ENCODE measurements at places on chromosomes 16 and 17. TPM values are rescaled to one million over a fixed set of nuclear protein-coding genes. Genes with fewer than 3 reads are reported as not detected.

DNA sequence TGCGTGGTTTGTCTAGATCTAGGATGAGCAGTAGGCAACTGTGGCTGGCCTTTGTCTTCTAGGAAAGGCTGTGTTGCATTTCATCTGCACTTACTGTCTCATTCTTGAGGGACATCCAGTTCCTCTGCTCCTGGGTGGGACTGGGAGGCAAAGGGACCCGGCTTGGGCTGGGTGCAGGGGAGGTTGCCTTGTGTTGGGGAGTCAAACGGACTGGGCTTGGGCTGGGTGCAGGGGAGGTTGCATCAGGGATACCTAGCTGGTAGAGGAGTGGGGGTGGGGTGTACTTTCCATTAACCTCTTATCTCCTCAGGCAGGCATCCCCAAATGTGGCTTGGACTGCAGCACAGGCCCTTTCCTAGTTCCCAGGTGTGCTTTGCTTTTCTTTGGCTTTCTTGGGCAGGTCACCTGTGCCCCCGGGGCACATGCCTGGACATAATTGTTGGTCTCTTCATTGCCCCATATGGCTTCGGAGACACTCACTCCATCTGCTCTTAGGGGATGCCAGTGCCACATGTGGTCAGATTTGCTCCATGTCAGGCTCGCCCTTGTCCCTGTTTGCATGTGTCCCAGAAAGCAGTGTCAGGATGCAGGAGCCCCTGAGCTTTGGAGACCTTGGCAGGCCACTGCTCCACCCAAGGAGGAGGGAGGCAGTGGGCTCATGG, 1682.9 kb downstream of the TP53TG3F start:
- DNase-seq = no peak

- DNase-seq = no peak
Measured at GRCh38 chr16:66131156-66131807, 235.2 kb upstream of the CDH5 start.

DNA sequence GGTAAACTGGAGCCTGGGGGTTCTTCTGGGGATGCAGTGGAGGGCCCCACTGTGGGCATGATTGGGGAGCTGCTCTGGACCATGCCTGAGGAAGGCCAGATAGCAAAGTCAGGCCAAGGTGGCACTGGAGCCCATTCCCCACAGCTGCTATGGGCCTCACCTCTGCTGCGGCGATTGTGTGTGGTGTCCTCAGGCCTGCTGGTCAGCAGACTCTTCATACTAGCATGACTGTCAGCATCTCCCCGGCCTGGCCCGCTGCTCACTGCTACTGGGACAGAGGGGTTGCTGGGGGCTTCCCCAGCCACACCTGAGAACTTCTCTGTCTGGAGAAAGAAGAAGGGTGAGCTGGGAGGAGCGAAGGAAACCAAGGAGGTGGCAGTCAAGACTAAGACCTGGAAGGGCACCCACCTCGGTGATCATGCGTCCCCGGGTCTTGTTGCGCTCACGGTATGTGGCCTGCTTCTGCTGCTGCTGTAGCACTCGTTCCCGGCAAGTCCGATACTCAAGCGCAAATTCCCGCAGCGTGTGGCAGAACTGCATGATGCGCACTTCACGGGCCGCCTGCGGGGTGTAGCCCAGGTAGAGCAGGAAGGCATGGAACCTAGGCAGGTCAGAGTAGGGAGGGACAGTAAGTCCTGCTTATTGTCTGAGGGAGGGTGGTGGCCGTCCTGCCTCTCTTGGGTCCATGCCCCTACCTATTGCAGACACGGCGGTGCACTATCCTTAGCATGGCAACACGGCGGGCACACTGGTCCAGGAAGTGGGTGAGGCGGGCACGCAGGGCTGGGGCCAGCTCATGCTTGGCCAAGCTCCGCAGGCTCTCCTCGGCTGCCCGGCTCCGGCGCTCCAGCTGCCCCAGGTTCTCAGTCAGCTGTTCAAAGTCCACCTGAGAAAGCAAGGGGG, 3.2 kb downstream of the TMEM208 start:
- no peak for DNase-seq

DNA sequence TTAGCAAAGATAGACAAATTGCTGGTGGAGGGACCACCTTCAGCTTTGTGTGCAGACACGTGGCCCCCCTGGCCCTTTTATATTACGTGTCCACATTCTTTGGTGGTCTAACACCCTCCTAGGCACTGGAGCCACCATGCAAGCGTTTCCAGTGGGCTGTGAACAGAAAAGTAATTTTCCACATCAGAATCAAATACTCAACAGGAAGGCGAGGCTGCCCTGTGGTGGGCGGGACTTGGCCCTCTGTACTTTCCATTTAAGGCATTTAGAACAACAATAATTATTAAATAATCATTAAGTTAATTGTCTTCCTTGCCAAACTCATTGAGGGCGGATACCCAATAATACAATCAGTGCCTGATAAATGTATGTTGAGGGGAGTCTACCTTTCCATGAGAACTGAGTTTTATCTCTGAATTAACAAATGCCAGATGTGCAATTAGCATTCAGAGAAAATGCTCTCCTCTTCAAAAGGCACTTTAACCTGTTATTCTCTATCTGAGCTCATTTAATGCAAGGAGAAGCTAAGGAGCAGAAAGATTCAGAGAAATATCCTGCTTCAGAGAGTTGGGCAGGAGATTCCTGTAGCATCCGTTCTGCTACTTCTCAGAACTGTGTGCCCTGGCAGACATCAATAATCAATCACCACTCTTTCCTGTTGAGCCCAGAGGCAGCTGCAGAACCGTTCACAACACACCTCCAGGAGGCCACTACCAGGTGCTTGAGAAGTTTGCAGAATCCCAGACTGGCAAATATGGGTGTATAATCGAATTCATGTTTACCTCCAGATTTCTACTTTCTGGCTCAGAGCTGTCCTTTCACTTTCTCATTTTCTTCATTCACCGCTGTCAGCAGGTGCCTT, 109.4 kb downstream of the CMIP start:
- no peak for DNase-seq

DNA sequence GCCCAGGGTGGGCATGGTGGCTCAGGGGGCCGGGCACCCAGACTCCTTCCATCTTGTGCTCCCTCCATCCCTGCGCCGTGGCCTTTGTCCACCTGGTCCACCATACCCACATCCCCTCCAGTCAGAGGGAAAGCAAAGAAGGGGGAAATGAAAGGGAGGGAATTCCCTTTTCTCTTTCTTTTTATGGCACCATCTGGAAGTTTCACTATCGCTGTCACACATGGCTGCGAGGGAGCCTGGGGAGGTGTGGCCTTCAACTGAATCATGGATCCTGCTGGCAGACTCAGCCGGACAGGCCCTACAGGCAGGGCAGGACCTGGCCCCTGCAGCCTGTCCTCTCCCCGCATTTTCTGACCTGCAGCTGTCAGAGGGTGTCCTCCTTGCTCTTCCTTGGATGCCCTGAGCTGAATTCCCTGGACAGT, 6.2 kb downstream of the SLC12A3 start:
- DNase-seq = peak; percentile 38

GRCh38 chr16:67549240-67549639, 13.1 kb upstream of the CTCF start:
- no peak for DNase-seq

DNA sequence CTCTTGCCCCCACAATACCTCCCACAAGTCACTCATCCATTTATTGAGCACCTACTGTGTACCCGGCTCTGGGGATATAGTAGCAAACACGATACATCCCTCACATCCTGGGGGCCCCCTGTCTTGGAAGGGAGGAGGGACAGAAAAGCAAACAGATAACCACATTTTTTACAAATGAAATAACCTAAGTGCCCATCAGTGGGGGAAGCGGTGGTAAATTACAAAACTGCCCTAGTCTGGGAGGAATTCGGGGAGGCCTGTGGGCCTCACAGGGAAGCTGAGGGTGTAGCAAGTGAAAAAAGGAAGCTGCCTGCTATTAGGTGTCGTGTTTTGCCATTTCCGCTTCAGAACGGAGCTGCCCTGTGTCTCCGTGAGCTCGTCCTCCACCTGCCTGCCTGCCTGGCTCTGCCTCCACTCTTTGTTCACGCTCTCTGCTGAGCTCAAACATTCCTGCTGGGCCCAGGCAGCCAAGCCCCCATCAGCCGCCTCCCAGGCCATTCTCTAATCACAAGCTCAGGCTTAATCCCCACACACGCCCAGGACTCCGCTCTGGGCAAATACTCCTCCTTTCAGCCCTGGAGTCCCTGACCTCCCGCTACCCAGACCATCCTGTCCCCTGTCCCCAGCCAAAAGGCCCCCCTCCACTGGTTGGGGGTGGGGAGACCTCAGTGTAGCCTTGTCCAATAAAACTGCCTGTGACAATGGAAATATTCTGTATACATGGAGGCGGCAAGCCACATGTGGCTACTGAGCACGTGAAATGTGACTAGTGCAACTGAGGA, 10.2 kb upstream of the SEC14L5 start:
- DNase-seq = no peak

GRCh38 chr16:9050102-9050830, 41.2 kb upstream of the HAPSTR1 start:
- peak; percentile 36 for DNase-seq

DNA sequence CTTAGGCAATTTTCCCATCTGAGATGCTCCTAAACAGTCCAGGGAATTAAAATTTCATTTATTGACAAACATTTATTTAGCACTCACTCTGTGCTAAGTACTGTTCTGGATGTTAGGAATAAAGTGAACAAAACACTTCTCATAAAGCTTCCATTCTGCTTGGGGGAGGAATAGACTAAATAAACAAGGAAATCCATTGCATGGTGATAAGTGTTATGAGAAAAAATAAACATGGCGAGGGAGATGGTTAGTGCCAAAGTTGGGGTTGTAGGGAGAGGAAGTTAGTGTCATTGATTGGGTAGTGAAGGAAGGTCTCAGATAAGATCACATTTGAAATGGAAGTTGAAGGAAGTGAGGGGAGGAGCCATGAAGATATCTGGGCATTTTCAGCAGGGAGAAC, 72.2 kb upstream of the CES5A start:
- DNase-seq = no peak

GRCh38 chr16:47019568-47019967, 46.1 kb upstream of the DNAJA2 start:
- peak; percentile 21 for DNase-seq

DNA sequence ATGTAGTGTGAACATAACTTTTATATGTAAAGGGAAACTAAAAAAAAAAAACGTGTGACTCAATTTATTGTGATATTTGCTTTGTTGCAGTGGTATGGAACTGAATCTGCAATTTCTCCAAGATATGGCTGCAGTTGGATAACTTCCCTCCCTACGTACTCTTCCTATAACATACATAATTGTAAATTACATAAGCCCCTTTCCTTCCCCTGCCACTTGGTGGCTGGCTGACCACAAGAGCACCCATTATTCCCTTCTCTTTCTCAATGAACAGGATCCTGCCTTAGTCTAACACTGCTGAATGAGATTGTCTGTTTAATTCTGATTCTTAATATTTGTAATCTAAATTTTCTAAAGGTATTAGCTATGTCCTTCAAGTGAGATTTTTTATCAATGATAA, 27.8 kb downstream of the CCL4 start:
- DNase-seq = no peak

DNA sequence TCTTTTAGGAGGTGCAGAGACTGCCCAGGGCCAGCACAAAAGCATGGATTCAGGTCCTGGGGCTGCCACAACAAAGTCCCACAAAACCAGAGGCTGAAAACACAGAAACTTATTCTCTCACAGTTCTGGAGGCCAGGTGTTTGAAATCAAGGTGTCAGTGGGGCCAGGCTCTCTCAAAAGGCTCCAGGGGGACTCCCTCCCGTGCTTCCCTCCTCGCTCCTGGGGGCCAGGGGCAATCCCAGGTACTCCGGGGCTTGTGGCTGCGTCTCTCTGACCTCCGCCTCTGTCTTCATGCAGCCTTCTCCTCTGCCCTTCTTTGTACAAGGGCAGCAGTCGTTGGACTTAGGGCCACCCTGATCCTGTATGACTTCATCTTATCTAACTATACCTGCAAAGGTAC, 8.3 kb upstream of the RBFOX3 start:
- no peak for DNase-seq

DNA sequence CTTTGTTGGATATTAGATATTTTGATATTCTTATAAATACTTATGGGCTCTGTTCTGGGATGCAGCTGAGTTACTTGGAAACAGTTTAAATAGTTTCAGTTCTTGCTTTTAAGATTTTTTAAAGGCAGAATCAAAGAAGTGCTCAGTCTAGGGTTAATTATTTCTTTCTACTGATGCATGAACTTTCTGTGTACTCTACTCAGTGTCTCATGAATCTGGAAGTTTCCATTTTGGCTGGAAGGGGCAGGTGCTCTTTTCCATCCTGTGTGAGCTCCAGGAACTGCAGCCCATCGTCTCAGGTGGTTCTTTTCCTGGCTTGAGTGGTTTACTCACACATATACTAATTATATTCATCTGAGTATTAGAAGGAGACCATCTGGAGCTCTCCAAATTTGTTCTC, 61.1 kb upstream of the CPHXL start:
- no peak for DNase-seq

DNA sequence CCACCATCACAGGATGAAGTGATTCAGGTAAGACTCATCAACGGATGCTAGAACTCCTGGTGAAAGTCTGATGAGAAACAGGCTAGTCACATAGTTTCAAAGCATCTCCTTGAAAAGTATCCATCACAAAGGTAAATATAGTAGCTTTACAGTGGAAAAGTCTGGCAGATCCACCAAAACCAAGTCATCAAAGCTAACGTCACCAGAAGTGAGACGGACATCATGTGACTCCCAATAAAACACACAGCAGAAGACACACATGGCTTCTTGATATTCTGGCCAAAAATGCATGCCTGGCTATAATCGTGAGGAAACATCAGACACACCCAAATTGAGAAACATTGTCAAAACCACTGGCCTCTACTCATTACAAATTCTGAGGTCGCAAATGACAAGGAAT, 17.9 kb upstream of the TRPV3 start:
- DNase-seq = no peak

- no peak for DNase-seq
Measured at GRCh38 chr17:50952013-50952412, 85.9 kb upstream of the TOB1 start.

GRCh38 chr16:66660422-66661209, 35.9 kb downstream of the CMTM4 start:
- peak; percentile 89 for DNase-seq

- DNase-seq = no peak
Measured at GRCh38 chr16:54647216-54647615, 283.4 kb upstream of the IRX5 start.

- no peak for DNase-seq
Measured at GRCh38 chr17:35733366-35733765, 1.9 kb downstream of the RASL10B start.

GRCh38 chr16:11017499-11017898, 73.1 kb downstream of the CLEC16A start:
- DNase-seq = no peak

The TBC1D28 gene
- not detected for total RNA-seq

The ANKRD40CL gene
- not detected for total RNA-seq

The SCNN1B gene
- not detected for total RNA-seq

The KRTAP4-3 gene
- total RNA-seq = not detected

The KRTAP9-2 gene
- not detected for total RNA-seq

The LLGL2 gene
- total RNA-seq = 28.1 TPM

The HS3ST3A1 gene
- 15.0 TPM for total RNA-seq

Measured in cardiac muscle cell (in vitro differentiated cells and primary cell).